Activated T-helper 1 cell treated with anti-CD3 and anti-CD28 coated beads, Interleukin-12 subunit alpha, Interleukin-12 subunit beta, Interleukin-2, Interleukin-4 antibody, amounts not matched to agents 30 ng/mL and 10 ng/mL and 1 ng/mL, durations not matched to agents 14 hours and 24 hours and 36 hours (primary cell): ENCODE measurements at places on chromosomes 3 and 15. TPM values are rescaled to one million over a fixed set of nuclear protein-coding genes. Genes with fewer than 3 reads are reported as not detected.

DNA sequence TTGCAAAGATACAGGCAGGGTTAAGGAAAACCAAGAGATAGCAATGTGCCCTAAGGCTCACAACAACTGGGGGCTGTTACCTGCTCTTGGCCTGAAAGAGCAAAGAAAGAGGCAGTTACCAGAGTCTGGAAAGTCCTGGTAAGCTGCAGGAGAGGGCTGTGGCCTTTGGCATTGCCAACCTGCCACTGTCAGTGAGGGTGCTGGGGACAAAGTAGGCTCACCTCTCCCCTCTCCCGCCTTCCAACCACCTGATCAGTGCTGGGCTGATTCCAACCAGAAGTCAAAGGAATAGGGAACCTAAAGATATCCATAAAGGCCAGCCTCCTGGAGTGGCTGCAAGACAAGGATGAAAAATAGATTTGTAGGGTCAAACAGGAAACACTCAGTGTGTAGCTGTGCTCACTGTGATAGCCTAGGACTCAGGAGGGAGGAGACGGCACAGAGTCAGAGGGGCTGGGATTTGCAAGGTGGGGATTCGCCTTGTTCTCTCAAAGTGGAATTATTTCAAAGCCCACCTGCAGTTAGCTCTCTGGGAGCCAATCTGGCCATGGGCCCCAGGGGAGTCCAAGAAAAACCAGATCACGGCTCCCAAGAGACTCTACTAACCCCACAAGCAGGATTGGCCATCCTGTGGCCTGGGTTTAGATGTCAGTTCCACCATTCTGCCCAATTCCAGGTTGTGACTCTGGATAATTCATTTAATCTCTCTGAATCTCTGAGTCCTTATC lies 204.0 kb upstream of the BCL6 start:
- no peak for DNase-seq

- no peak for DNase-seq
Observed at GRCh38 chr3:23659274-23659673, 146.5 kb upstream of the UBE2E1 start.

GRCh38 chr15:45641999-45642932 lies 7.4 kb downstream of the SQOR start:
- no peak for DNase-seq

GRCh38 chr3:13229273-13229949 lies 156.2 kb upstream of the IQSEC1 start:
- no peak for DNase-seq

DNA sequence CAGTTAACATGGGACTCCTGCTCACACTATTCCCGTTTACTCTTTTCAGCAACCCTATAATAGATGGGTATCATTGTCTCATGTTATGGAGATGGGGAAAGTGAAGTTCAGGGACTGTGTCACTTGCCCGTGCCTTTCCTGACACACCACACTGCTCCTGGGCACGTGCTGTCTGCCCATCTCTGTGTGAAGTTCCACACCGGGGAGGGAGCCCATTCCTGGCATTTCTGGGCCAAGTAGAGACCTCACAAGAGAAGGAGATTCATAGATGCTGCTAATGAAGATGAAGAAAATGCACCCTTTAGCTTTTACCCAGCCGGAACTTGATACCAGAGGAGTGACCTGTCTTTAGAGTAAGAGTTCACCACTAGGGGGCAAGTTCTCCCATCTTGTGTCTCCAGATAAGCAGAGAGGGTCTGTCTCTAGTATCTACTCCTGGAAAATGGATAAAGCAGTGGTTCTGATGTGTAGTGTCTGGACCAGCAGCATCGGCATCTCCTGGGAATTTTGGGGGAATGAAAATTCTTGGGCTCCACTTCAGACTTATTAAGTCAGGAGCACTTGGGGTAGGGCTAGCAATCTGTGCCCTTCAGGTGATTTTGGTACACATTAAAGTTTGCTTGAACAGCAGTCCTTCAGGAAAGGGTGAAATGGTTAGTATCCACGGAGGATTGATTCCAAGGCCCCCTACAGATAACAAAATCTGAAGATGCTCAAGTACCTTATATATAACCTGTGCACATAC lies 2.0 kb upstream of the TOPBP1 start:
- DNase-seq = peak; percentile 8

DNA sequence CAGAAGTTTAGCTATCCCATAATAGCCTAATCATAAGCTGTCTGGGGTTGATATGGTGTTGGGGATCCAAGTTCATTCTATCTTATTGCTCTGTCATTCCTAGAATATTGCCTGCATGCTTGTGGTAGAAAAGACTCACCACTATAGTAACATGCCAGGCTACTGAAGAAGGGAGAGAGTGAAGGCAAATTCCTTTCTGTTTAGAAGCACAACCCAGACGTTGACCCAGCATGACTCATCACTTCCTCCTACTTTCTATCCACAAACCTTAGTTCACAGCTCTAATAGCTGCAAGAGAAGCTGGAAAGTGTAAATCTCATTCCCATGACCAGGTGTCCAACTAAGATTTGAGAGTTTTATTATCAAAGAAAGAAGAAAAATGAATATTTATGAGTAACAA lies 57.8 kb upstream of the NMD3 start:
- DNase-seq = no peak

- no peak for DNase-seq
Observed at GRCh38 chr15:67931861-67932260, 92.0 kb upstream of the RNU6-1 start.

DNA sequence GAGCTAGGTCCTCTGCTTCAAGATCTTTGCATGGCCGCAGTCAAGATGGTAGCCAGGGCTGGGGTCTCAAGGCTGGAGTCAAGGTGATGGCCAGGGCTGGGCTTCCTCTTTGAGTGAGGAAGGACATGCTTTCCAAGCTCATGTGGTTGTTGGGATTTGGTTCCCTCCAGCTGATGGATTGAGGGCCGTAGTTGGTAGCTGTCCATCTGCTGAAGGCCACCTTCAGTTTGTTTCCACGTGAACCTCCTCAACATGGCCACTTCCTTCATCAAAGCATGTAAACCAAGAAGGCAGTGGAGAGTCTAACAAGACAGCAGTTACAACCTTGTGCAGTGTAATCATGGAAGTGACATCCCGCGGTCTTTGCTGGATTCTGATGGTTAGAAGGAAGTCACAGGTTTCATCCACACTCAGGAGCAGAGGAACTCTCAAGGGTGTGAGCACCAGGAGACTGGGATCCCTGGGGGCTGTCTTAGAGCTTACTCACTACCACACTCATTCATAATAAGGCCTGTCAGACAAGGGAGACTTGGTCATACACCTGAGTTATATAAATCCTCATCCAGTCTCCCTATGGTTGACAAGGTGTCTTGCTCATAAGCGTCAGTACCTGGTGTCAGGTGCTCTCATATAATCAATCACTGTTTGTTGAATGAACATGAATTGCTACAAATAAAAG lies 42.1 kb downstream of the ABHD5 start:
- DNase-seq = no peak

DNA sequence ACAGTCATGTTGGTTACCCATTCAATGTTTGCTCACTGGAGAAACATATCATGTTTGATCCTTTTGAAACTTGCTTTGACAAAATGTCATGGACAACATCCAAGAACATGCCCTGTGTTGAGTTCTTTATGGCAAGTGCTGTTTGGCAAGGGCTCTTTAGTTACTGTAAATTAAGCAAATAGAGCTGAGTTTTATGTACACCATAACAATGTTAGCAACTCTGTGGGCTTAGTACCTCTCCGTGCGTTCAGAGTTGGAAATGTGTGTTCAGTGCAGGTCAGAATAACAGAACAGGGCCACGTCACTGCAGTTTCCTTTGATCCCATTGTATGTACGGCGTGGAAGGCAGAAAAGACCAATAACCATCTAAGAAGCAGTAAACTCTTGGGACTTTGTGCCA lies 132.5 kb downstream of the MYRIP start:
- no peak for DNase-seq

Gene ZBTB47
- 1.4 and 1.8 TPM in 2 replicates for total RNA-seq

Gene MITF
- 0.54 TPM in 1 of 2 replicates, not detected in the other for total RNA-seq
